Activated CD4-positive, alpha-beta memory T cell treated with anti-CD3 and anti-CD28 coated beads for 36 hours (primary cell): ENCODE measurements at places on chromosomes 12 and 14.
A peak's percentile ranks its signal among the peaks of the same experiment; 100 is the strongest.

DNA sequence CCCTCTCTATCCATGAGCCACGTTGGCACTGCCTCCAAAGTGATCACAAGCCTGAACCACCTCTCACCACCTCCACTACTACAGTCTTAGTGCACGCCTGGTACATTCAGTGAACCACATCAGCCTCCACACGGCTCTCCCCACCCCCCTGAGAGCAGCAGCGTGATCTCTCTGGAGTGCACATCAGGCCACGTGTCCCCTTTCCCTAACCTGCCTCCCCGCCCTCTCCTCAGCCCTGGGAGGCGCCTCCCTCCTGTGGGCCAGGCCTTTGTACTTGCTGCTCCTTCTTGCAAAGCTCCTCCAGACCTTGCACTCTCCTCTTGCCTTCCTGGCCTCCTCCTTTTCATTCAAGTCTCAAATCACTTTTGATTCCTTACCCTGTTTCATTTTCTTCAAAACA lies 49.8 kb downstream of the SLC6A12 start:
- DNase-seq: no peak

DNA sequence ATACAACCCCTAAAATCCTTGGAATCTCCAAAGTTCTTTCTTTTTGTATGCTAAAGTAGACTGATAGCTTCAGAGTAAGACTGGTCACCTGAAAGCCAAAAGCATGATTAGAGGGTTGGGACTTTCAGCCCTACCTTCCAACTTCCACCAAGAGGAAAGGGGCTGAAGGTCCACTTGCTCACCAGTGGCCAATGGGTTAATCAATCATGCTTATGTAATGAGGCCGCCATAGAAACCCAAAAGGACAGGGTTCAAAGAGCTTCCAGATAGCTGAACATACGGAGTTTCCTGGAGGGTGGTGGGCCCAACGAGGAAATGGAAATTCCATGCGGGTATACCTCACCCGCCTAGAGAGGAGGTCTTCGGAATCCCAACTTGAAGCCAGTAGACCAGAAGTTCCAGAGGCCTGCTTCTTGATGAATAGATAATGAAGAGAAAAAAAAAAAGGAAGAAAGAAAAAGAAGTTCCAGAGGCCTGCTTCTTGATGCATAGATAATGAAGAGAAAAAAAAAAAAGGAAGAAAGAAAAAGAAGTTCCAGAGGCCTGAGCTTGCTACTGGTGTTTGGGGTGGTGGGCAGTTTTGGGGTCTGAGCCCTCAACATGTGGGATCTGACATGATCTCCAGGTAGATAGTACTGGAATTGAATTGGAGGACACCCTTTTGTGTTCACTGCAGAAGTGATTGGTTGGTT lies 11.2 kb upstream of the BTG1 start:
- no peak for DNase-seq

- no peak for DNase-seq
These were observed 47.8 kb downstream of the GIT2 start for GRCh38 chr12:109948368-109948767.

DNA sequence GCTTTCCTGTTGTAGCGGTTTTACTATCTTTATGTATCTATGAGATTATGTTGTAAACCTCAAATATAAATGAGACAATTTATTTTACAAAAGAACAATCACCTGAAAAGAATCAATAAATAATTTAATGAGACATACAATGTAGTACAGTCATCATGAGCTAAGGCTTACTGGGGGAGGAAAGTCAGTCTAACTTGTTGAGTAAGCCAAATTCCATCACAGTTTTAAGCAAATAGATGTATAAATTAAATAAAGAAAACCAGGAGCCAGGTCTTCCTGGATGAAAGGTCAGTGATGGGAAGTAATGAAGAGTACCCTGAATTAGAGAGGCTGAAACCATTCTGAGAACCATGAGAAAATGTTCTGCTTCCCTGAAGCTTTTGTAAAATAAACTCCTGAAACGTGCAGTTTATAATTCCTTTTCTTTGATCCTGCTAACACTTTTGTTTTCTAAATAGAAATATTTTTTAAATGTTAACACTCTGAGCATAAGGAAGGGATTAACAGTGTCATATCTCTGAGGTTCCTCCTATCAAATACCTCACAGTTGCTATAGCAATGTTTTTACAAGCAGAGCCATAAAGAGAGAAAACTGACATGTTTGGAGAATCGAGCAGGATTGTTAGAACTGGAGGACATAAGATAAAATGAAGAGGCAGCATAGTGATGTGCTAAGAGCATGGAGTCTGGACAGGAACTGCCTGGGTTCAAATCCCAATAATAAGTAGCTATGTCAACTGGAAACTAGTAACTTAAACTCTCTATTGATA lies 444.9 kb upstream of the FOXG1 start:
- no peak for DNase-seq

- peak; percentile 37 for DNase-seq
These were observed 11.5 kb upstream of the HELB start for GRCh38 chr12:66290716-66291200.

DNA sequence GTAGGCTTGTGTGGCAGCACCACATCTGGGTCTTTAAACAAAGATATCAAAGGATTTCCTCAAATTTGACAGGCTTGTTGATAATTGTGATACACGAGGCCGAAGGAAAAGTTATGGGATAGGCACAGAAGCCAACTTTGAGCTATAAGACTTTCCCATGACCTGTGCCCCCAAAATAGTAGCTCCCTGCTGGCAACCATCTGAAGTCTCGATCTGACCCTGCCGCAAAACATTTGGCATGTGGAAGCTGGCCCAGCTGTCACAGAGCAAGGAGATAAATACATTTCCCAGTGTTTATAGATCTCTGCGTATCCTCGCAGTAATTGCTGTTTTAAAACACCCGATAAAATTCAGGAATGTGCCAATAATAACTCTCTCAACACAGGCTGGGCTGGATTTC lies 26.4 kb upstream of the RGS6 start:
- DNase-seq: no peak

DNA sequence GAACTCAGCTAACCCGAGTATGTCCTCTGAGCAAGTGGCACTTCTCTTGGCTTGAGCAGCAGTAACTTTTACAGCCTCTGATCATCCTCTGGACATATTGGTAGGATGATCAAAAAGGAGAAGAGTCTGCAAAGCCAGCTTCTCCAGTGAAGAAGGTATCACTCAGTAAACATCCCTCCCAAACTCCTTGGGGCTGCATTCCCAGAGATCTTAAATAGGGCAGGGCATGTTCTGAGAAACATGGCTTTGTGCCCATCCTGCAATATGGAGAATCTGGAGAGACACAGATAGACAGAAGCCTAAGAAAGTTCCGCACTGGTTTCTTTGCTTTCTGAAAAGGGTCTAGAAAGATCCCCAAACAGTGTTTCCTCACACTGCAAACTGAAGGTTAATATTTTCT lies 65.4 kb downstream of the RBM19 start:
- DNase-seq: no peak

DNA sequence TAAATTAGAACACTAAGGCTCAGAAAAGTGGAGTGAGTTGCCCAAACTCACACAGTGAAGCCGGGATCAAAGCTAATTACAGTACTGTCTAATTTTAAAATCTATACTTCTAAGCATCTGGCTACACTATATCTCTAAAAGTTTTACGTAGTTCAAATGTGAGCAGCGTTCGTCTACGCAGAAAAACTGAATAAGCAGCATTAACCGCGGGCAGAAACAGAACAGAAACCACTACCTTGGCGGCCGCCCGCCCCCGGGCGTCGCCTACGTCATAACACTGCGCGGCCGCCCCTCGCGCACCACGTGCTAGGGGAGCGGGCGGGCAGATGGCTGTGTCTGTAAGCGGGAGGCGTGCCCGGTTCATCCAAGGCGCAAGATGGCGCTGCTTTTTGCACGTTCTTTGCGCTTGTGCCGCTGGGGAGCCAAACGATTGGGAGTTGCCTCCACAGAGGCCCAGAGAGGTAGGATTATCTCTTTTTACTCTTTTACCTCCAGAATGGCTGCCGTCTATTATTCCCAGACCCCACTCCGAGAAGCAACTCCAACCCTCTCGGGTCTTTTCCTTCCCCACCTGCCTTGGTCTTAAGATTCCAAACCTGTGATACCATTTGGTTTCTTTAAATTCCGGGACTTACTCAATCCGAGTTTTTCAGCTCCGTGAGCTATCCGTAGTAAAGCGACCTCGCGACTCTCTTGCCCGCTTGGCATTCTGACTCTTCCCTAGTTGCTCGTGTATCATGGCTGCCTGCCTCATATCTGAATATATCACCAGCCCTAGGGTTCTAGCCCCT lies at the start of gene SPRYD4:
Gene SPRYD4, plus strand, starts transcription at position 363 of the 791 bp plus-strand sequence. Its CDS starts 14 bp downstream, at position 377.
- DNase-seq: peak; percentile 96

DNA sequence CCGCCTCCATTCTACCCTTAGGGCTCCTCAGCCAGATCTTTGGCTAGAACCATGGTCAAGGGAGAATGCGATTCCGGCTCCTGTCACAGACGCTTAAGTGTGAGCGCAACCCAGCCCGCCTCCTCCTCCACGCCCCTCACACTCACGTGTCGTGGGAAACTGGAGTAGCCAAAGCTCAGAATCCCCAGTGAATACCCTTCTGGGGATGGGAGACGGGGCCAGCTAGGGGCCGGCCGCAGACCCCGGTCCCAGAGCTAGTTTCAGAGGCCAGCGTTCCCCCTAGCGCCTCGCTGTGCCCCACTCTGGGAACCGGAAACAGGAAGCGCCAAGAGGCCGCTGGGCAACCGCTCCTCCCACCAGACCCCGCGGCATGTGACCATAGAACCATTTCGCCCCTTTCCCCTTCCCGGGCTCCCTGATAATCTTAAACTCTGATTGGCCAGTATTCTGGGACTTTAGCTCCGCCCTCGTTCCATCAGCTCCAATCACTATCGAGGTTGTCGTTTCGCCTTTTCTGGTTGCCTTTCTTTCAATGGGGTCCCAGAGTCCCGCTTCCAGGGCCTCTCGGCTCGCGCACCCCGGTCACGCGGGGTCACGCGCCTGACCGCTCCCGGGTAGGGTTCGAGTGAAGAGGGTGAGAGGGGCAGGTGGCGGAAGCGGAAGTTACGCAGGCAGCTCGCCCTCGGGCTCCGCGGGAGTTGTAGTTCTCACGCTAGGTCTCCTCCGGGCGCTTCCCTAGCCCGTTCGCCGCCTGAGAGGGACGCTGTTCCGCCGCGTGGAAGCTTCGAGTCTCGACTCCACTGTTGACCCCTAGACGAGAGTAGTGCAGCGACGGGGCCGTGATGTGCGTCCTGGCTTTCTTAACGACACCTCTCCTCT lies at the start of gene M6PR:
Gene M6PR, minus strand, starts transcription at position 304 of the 879 bp plus-strand sequence. CDS start 3,241 bp downstream, outside the sequence.
- peak; percentile 96 for DNase-seq

GRCh38 chr14:86510491-86510890 lies 980.5 kb downstream of the FLRT2 start:
- DNase-seq: no peak

- no peak for DNase-seq
These were observed 105.1 kb upstream of the SEL1L start for GRCh38 chr14:81638656-81639280.

DNA sequence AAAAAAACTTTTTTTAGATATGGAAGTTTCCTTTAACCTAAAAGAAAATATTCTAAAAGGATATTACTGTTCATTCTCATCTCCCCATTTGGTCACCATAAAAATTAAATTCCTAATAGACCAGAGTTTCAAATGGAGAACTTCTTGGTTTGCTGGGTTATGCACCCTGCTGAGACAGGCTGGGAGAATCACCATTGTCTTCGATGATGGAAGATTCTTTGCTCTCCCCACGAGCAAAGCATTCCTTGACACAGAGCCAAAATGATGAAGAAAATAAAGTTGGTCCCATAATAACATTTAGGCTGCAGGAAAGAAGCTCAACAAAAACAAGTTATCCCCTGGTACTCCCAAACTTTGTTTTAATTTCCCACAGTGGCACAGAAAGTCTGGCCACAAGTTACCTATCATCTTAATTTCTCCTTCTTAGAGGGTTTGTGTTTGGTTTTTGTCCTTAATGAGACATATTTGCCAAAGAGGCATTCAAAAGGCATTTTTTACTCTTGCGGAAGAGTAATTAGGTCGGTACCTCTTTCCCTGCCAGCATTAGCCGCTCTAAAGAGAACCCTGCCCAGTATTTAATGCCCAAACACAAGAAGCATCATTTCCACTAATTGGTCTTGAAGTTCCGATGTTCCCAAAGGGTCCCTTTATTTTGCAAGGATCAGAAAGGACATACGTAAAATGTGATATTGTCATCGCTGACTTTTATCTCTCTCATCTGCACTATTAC lies 4.8 kb downstream of the DIO2 start:
- DNase-seq: no peak

DNA sequence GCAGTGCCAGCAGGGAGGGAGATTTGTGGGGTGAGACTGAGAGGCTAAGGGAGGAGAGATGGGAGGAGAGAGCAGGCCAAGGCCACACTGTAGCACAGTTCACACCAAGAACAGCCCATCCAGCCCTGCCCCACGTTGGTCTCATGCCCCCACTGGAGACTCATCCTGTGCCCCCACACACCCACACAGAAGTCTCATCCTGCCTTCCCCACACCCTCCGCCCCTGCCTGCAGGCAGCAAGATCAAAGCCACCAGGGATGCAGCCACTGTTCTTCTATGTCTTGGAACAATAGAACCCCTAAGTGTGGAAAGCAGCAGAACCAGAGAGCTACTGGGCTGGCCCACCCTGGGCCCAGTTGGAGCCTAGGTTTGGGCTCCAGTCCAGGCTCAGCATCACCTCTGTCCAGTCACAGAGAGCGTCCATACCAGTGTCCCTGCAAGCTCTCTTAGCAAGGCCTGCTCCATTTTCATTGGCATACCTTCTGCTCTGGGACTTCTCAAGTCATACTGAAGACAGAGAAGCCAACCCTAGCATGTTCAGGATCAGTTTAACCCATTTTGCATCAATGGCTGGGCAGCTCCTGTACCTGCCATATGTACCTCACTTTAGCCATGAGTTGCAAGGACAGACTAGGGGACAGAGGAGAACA lies 31.7 kb upstream of the HDAC7 start:
- no peak for DNase-seq

- DNase-seq: no peak
These were observed 104.2 kb downstream of the ST8SIA1 start for GRCh38 chr12:22230280-22230794.

- DNase-seq: no peak
These were observed 372.2 kb downstream of the TMEM121 start for GRCh38 chr14:105898482-105899010.

DNA sequence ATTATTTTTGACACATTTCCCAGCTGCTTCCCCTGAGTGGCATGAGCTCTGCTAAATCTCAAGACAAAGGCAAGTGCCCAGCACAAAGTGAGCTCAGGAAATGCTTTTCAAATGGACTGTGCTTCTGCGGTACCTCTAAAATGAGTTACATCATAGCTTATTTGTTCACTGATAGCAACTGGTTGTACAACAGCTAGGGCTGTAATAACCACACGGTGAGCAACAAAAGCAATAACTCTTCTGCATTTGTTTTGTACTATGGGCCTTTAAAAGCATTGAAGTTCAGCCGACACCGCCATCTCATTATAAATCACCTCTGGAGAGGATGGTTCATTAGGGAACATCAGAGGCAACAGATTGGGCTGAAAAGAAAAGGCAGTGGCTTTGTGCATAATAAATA lies 475.0 kb downstream of the GLT1D1 start:
- no peak for DNase-seq
